Tibial artery (tissue), 4 donors: ENCODE measurements at places on chromosomes 13 and 19.

DNA sequence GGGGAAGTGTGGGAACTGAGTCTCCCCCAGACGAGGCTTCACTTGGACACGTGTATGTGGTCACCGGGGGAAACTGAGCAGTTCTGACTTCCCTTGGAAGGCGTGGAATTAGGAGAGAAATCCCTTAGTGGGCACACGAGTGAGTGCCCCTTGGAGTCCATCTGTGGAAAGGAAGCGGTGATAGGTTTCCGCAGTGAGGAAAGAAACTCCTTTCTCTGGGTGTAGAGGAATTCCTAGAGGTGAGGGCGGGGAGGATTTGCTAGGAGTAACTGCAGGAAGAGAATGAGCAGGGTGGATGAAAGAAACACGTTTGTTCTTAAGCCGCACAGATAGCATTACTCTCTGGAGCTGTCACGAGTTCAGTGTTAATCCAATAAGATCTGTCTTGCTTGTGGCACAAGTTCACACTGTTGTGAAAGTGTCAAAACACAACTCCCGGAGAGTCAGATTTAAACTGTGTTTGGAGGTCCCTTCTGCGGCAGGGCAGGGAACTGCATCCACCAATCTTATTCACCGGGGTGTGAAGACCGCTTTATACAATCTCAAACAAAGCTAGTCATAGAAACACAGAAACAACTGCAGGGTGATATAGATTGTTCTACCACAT, 1.2 kb downstream of the KL start:
- DNase-seq, result peak; percentile 69

GRCh38 chr13:43567608-43568007, 219.2 kb downstream of the ENOX1 start:
- no peak for DNase-seq

GRCh38 chr13:34678154-34678553, 263.9 kb upstream of the NBEA start:
- DNase-seq, result no peak

GRCh38 chr19:42271045-42271419, 2.0 kb downstream of the CIC start:
- DNase-seq, result no peak

DNA sequence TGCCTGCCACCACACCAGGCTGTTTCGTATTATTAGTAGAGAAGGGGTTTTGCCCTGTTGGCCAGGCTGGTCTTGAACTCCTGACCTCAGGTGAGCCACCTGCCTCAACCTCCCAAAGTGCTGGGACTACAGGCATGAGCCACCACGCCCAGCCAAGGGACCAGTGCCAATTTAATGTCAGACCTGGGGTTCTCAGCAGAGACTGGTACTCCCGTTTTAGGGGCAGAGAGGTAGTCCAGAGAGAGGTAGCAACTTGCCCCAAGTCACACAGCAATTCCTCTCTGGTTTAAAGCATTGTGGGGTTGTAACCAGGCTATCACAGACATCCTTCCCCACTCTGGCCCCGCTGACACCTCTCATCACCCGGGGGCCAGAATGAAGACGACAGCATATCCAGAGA, 112.1 kb downstream of the PTPRS start:
- no peak for DNase-seq

- DNase-seq, result peak; percentile 37
Measured at GRCh38 chr19:35090506-35091214, 25.0 kb upstream of the FXYD3 start.

- DNase-seq, result no peak
Measured at GRCh38 chr19:33437821-33438671, 64.5 kb downstream of the CEBPG start.

- no peak for DNase-seq
Measured at GRCh38 chr13:92346046-92346445, 880.6 kb upstream of the GPC6 start.

- no peak for DNase-seq
Measured at GRCh38 chr19:19661675-19662251, 1.7 kb downstream of the ATP13A1 start.

DNA sequence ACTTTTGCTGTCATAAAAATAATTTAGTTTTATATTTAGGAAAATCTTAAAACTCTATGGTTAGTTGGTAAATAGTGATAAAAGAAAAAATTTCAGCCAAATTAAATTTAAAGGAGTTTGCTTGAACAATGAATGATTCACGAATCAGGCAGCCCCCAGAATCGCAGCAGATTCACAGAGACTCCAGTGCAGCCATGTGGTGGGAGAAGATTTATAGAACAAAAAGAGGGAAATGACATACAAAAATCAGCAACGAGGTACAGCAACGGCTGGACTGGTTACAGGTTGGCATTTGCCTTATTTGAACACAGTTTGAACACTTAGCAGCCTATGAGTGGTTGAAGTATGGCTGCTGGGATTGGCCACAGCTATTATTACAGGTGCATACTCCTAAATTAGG, 96.4 kb upstream of the MYCBP2 start:
- DNase-seq, result no peak
